ENCODE measurements at places on chromosomes 7 and 10.

DNA sequence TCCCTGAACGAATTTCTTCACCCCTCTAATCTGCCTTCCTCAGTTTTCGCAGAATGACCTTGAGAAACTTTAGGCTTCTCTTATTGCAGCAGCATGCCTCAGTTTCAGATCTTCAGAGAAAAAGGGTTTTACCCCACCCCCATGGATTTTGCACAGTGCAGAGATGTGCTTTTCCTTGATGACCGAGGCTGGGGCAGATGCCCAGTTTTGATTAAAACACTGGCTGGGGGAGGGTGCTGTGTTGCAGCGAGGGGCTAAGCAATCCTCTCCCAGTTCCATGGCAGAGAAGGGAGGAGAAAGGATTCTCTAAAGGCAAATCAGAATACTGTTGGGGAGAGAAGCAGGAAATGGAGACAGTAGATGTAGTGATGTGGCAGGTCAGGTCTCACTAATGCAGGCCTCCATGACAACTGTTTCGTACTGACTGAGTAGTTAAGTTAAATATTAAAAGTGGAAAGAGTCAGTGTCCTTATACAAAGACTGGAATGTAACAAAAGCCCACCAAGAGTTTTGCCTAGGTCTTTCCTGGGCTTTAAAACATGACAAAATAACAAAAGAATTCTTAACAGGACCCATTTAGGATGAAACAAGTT lies 50.8 kb upstream of the PDZD8 start:
- DNase-seq = no peak

DNA sequence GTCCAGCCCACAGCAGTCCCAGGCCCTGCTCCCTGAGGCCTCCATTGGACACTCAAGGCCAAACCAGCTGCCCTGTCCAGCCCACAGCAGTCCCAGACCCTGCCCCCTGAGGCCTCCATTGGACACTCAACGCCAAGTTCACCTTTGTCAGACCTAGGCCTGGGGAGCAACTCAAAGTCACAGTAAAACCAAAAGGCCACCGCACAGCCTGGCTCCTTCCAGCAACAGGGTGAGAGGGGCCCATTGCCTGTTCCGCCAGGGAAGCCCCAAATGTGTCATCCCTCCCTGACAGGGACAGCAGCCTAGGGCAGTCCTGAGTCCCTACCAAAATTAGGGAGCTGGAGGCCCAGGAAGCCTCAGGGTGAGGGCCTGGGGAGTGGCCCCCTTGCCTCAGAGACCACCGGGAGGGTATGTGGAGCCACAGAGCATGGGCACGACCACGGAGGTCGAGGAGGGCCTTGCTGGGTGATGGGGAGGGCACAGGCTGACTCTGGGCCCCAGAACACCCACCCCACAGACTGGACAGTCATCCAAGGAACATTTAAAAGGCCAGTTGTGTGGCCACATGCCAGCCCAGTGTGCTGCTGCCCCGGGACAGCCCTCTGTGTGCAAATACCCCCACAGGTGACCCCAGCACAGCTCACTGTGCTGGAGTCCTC lies 66.5 kb upstream of the PPP2R2D start:
- no peak for DNase-seq

DNA sequence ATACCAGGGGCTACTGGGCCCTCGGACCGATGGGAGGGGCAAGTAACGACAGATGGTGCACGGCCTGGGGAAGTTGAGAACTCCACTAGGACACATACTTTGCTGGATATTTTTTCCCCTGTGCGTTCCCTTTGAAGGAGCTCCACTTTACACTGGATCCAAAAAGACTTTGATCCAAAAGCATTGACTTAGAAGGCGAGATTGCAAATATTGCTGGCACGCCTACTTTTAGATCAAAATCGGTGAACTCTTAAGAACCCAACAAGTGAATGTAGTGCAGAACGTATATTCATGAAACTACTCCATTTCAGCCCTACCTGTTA lies 436 bp upstream of the SLC25A13 start:
- DNase-seq = no peak

- DNase-seq = no peak
Observed at GRCh38 chr7:140033036-140033435, 29.7 kb downstream of the PARP12 start.

DNA sequence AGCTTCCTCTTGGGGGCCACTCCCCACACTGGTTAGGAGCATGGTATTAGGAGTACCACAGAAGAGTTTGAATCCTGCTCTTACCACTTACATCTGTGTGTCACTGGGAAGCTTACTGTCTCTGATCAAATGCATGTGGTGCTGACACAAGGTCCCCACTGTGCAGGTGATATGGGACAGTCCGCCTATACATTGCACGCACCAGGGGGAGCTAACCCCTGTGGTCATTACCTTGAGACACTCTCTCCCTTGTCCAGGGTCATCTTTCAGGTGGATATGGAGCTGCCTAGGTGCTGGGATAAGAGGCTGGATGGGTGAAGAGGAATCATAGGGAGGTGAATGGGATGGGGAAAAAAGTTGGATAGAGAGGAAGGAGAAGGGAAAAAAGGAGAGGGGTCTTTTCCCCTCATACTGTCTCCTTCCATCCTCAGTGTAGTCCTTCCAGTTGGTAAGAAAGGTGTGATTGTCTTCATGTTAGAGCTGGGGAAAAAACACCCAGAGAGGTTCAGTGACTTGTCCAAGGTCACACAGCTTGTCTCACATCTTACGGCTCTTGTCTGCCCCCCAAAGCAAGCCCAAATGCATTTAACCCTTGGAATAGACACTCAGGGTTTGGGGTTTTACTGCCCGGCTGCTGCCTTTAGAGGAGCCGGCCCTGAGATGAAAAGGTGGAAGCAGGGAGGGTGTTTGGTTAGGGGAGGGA lies 125.9 kb downstream of the CDH23 start:
- no peak for DNase-seq

- no peak for DNase-seq
Observed at GRCh38 chr10:77253147-77253545, 384.5 kb downstream of the KCNMA1 start.

GRCh38 chr7:100685049-100685605 lies 8.9 kb downstream of the GIGYF1 start:
- DNase-seq = no peak

DNA sequence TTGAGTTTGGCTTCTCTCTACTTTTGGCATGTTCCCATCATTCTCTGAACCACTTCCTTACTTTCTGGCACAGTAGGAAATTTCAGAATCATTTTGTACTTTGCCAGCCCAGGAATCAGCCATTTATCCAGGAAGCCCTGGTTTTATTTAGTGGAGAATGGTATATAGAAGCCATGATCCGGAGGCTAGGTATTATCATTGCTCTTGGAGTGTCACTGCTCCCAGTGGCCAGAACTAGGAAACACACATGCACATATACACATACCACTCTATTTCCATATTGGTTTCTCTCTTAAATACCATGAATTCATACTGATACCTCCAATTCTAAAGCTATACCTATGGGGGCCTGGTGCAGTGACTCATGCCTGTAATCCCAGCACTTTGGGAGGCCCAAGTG lies 36.3 kb downstream of the SUFU start:
- DNase-seq = no peak

DNA sequence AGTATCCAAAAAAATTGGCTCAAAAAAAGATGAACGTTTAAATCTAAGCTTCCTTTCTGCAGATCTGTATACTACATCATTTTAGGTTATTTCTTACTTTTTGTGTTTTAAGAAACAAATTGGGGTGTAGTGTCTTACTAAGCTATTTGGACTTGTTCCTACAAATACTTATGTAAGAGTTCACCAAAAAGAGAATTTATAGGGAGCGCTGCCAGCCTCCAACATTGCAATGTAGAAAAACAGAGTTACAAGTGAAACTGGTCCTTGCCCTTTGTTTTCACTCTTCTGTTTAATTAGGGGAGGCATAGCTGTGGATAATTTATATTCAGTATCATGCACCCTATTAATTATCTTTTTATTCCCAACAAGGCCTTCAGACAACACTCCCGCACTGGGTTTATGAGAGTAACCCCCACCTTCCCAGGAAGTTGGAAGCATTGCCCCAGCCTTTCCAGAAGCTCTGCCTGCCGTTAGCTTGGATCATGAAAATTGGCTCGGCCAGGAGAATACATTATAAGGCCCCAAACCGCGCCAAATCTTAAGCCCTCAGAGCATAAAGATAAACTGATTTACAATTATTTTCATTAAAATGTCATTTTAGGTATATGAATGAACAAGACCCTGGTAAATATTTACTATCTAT lies 261.8 kb upstream of the KLF6 start:
- DNase-seq = no peak

DNA sequence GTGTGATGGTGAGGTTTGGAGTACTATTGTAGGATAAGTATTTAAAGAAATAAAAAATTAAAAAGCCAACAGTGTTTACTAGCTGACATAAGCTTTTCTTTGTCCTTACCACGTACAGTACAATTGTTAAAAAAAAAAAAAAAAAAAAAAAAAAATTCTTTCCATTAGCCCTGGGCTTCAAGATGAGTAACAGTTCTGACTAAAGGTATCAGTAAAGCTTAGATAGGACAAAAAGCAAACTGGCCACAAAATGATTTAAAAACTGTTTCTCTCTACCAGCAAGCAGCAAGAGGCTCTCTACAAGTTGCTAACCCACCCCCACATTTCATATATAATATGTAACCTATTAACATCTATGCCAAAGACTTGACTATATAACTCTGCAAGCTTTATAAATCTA lies 17.5 kb downstream of the HYCC1 start:
- no peak for DNase-seq

DNA sequence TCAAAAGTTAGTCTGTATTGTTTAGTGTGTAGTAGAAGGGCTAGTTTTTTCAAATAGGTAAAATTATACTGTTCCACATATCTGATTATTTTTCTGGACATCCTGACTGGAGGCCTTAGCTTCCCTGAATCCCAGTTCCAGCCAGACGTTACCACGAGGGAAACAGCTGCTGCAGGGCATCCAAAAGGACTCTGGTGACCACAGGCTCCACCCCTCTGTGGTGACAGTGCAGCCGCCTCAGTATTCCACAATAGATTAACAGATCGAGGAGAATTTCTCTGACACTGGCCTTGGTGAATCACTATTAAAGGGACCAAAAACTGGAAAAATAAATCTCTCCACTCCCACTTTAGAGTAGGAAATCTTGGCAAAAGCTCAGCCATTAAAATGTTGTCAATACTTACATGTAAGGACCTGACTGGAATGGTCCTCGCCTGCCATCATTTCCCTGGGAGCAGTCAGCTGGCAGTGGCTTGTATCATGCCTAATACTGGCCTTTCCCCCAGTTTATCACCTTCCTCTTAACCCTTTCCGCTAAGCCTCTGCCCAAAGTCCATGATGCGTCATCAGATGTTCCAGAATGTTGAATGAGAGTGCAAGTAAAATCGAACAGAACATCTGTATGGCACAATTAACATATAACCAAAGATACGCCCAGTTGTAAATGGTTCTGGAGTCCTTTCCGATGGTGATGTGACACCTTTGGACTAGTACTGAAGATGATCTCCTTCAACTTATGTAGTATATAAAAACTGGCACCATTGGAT lies 31.6 kb downstream of the ENO4 start:
- no peak for DNase-seq

DNA sequence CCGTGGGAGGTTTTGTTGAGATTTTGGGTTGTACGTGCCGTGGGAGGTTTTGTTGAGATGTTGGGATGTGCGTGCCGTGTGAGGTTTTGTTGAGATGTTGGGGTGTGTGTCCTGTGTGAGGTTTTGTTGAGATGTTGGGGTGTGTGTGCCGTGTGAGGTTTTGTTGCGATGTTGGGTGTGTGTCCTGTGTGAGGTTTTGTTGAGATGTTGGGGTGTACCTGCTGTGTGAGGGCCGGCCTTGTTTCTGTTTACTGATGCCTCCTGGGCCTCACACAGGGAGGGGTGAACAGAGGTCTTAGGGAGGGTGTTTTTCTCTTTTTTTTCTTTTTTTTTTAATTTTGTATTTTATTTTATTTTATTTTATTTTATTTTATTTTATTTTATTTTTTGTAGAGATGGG lies 36.7 kb downstream of the INPP5A start:
- DNase-seq = no peak

DNA sequence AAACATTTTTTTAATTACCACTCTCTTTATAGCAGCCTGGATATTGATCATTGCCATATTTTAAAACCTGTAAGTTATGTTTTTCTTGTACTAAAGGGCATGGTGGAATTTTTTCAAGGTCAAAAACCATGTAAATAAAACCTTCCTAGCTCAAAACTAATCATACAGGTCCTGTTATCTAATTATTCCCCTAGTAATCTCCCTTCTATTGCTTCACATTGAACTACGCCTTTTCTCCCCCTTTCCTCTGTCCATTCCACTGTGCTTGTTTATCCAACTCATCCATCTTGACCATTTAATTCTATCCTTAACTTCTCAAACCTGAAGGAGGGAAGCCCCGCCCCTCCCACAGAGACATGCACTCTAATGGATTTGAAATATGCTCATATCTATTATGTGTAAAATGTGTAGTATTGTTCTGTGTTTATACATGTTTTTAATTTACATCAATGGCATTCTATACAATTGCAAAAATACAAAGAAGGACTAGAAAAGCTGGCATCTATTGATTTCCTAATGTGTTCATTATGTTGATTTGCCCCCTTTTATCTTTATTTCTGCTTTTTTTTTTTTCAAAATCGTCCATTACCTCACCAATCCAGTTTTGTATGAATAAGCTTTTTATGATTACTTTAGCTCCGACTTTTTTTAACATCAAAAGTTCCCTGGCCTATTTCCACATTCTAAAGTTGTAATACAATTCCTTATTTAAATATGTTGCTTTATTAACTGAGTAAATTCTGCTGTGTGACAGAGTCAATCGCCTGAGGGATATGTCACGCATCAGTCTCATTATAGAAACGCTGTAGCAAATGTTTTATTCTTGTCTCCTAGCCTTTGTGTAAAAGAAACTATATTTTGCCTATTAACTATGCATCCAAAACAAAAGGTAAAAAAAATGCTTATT lies 61.0 kb downstream of the MET start:
- no peak for DNase-seq

GRCh38 chr10:48604039-48604990 lies 558 bp downstream of the ARHGAP22 start:
- DNase-seq = no peak

DNA sequence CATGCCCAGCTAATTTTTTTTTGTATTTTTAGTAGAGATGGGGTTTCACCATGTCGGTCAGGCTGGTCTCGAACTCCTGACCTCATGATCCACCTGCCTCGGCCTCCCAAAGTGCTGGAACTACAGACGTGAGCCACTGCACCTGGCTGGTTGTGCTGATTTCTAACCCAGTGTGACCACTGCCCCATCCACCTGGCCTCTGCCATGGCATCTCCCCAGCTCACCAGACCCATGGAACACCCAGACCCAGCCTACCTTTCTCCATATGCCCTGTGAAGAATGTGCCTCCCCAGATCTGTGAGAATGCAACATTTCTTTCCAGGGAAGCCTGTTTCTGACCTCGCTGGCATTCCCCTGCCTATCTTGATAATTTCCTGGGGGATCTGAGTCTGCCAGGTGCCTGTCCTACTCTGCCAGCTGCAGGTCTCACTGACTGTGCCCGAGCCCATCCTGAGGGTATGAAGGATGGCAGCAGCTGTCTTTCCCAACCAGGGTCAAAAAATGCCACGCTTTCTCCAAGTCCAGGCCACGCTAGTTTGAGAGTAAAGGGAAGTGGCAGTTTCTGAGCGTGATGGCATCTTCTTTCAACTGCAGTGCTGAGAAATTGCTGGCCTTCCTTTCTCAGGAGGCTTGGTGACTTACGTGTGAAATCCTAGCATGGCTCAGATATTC lies 324.4 kb upstream of the ZNF32 start:
- DNase-seq = no peak

GRCh38 chr7:100974021-100974420 lies 4.7 kb downstream of the MUC12 start:
- DNase-seq = no peak

All from brain pericyte (primary cell).